ENCODE measurements at places on chromosomes 2 and 18.

GRCh38 chr2:218329826-218330593, 26.6 kb upstream of the CATIP start:
- no peak for DNase-seq

DNA sequence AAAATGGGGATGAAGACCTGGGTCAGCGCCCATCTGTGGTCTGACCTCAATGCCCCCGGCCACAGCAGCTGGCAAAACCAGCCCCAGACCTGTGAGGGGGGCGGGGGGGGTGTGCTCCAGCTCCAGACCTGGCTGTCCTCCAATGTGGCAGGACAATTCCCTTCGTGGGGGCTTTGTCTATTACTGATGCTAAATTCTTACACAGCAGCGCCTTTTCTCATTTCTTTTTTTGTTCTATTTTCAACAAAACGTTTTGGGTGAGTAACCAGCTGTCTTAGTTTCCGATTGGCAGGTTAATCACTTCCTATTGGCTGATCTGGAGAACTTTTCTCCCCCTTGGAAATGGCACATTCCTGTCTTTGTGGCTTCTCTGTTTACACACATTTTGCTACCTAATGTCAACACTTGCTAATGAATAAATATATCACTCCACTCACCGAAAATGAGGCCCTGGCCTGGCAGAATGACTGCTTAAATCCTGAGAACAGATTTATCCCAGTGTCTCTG, 4.4 kb downstream of the SMAD7 start:
- peak; percentile 69 for DNase-seq

GRCh38 chr2:131042148-131042775, 51.0 kb downstream of the FAM168B start:
- no peak for DNase-seq

- DNase-seq, result no peak
Measured at GRCh38 chr2:160813506-160813858, 319.9 kb upstream of the RBMS1 start.

DNA sequence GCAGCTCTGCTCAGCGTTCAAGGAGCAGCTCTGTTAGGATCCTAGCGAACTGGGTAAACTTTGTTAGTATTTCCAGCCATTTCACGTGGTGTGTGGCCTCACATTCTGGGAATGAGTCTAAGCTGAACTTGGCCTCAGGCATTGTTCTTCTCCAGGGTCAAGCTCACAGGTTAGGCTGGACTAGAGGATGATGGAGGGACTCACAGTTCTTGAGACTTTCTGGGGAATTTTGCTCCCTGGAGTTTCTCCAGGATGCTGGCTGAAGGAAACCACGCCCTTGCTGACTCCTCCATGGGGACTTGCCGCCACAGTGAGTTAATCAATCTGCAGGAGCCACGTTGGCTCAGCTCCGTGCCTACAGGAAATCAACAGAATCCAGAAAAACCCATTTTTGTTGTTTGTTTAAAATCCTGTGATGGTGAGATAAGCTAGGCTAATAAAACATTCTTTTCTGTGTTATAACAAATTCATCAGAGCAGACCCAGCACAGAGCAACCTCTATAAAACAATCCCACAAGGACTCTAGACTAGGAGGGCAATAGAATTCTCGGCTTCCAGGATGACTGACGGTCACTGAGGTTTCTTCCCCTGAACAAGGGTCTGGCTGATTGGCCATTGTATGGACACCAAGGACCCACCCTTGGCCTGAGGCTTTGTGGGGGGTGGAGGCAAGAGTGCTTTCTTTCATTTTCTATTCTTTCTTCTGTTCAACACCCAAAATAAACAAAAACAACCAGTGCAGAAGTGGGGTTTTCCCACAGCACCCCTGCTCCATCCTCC, 12.6 kb downstream of the CNDP1 start:
- DNase-seq, result no peak

DNA sequence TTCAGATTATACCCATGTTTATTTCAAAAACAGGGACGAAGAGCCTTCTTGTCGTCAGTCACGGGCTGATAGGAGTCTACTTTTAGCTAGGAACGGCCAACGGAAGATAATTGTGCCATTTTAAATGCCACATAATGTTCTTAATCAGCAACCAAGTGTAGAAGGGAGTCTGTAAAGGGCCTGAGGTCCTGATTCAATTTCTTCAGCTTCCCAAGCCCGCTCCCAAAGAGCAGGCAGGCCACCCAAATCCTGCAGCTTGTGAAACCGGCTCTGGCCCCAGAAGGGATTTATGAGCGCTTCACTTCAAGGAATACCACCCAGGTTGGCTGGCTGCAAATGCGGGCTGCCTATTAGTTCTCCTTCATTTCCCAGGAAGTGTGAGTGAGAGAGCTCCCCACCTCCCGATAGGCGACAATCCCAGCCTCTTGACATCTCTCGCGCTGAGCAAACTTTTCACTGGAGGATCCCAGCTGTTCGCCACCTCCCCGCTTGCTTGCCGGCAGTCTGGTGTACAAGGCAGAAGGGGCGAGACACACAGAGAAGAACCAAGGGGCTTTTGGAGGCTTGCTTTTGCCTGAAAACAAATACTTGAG, 272.9 kb downstream of the CDH20 start:
- DNase-seq, result no peak

GRCh38 chr2:57740891-57741290, 305.7 kb upstream of the VRK2 start:
- peak; percentile 30 for DNase-seq

GRCh38 chr2:232465061-232465460, 9.1 kb downstream of the ALPI start:
- DNase-seq, result no peak

- DNase-seq, result no peak
Measured at GRCh38 chr2:67574230-67574629, 177.1 kb downstream of the ETAA1 start.

DNA sequence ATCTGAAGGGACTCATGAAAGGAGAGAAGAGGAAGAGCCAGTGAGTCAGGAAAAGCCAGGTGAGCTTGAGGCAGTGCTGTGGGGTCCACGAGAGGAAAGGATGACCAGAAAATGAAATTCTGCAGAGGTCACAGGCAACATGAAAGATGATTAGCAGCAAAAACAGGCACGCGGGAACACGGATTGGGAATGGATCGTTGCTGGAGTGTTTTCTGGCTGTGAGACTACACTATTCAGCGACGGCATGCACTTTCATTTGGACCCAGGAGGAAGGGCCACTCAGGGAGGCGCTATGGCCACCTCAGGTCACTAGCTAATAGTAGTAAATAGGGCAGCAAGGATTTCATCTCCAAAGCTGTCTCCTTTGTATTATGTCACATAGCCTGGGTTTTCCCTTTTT, 44.8 kb downstream of the ZNF532 start:
- no peak for DNase-seq

- no peak for DNase-seq
Measured at GRCh38 chr2:65413610-65414009, 18.8 kb downstream of the SPRED2 start.

DNA sequence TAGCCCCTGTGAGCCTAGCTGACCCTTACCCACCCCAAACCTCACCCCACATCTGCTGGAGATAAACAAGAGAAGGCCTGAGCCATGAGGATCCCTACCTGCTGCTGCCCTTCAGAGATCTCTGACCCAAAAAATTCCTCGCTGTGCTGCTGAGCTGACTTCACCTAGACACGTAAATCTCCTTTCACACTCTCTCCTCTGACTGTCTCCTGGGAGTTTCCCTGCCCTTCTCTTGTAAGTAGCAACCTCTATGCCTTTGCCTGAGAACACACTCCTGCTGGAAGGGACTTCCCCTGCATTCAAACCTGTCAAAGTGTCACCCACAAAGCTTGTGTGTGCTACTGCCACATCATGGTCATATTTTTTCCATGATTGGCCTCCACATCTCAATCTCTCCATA, 134.2 kb upstream of the NOL4 start:
- no peak for DNase-seq

DNA sequence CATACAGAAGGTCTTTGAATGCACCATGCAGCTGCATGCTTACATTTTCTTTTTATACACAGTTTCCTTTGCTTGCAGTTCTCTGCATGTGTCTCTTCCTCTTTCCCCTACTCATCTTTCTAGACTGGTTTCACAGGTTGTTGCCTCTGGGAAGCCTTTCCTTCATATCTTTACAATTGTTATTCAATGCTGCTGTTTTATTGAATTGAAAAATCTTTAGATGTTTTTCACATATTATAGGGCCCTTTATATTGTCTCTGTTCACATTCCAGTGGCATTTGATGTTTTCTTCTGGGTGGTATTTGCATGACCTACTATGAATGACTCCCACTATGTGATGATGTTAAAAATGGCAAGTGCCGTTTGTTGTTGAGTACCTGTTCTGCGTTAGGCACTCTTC, 91.1 kb downstream of the DIS3L2 start:
- no peak for DNase-seq

GRCh38 chr2:126300348-126300747, 355.6 kb upstream of the GYPC start:
- no peak for DNase-seq

DNA sequence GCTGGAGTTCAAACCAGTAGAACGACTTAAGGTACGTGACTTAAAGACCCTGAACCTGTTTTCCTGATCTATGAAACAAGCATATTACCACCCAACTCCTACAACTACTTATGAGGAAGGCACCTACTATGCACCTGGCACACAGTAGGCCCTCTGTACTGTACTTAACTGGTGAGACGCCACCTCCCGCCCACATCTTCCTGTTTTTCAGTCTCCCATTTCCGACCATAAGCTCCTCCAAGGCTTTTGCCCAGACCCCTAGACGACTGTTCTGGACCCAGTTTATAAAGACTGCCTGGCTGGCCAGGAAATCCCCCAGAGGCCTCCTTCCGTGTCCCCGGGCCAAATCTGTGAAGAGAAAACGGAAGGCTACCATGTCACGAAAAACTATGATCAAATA, 1.5 kb downstream of the GALNT14 start:
- no peak for DNase-seq

DNA sequence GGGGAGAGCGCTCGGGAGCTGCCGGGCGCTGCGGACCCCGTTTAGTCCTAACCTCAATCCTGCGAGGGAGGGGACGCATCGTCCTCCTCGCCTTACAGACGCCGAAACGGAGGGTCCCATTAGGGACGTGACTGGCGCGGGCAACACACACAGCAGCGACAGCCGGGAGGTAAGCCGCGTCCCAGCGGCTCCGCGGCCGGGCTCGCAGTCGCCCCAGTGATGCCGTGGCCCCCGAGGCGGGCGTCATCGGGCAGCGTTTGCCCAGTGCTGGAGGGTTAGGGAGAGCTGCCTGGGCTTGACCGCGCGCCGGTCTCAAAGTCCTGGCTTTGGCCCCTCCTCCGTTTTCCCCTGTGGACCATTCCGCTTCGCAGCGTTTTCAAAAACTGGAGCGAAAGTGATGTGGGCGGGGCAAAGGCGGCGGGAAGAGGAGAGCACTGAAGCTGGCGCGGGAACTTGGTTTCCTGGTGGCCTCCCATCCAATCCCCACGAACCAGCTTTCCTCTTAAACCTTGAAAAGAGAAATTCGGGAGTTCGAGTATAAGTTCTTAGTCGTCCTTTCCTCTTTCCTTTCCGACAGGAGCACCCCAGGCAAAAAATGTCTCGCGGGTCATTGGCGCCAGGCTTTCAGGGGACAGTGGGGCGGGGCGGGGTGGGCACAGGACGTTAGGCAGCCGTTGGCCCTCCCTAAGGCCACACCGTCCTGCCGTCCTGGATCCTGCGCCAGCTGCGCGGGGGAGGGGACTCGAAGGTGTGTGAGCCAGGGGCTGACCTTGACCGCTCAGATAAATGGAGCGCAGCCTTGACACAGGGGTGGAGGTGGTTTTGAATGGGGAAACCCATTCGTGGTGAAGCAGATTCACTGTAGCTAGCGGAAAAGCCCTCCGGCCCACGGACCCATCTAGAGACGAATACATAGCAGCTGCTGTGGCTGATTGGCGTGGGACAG, 821 bp downstream of the TYMS start:
- DNase-seq, result peak; percentile 83

DNA sequence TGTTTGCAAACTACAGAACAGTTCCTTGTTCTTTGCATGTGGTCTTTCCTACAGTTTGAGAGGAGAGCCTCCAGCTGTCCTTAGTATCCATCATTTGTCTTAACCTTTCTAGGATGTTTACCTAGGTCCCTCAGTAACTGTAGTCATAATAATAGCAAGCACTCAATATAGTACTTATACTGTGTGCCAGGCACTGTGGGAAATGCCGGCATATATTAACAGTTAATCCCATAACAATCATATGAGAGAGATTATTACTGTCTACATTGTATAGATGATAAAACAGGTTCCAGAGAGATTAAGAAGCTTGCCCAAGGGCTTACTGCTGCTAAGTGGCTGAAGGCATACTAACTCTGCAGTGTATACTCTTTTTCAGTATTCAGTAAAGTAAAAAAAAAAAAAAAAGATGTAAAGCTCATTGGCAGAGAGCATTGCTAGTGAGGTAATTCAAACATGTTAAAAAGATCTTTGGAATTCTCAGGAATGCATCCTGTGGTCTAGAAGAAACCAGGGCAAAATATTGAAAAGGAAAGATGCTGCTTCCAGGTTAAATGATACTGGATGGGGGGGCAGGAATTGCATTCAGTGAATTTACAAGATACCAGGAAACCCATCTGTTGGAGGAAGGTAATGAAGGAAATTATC, 72.3 kb downstream of the SPTBN1 start:
- DNase-seq, result no peak

- no peak for DNase-seq
Measured at GRCh38 chr2:173448938-173449471, 94.3 kb downstream of the CDCA7 start.

- DNase-seq, result no peak
Measured at GRCh38 chr18:58297198-58297597, 253.2 kb downstream of the NEDD4L start.

Measured in NCI-H2081 (cell line).